ENCODE measurements at places on chromosomes 12 and 14. TPM values are rescaled to one million over a fixed set of nuclear protein-coding genes. Genes with fewer than 3 reads are reported as not detected.

- no peak for DNase-seq
- no peaks in the 10 kb centered on the region for H3K36me3 ChIP-seq
- H3K4me3 ChIP-seq: no peak overlapping the region
- no peaks in the 10 kb centered on the region for H3K27me3 ChIP-seq
- H3K4me1 ChIP-seq: peaks cover 22% of the 10 kb centered on the region
These were observed 65.8 kb downstream of the PITPNM2 start for GRCh38 chr12:123085066-123085465.

- no peak overlapping the region for H3K27ac ChIP-seq
- no peaks in the 10 kb centered on the region for H3K27me3 ChIP-seq
- peaks cover 7% of the 10 kb centered on the region for H3K4me1 ChIP-seq
- H3K36me3 ChIP-seq: no peaks in the 10 kb centered on the region
- no peak overlapping the region for H3K4me3 ChIP-seq
These were observed 29.9 kb upstream of the BCDIN3D start for GRCh38 chr12:49872781-49873181.

DNA sequence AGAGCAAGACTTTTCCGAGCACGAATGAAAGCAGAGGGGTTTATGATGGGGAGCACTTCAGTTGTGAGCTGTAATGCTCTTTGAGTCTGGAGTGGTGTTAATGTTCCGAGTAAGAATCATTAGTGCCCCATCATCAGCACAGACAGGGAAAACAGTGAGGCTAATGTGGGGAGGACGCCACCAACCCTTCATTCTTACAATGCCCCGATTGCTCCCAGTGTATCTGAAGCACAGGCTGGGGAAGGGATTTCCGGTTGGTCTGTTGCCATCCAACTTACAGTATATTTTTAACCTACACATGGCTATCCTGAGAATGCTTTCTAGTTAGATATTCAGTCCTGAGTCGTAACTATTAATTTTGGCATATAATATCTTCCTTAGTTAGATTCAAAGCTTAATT, 141.6 kb downstream of the APAF1 start:
- no peak overlapping the region for H3K27ac ChIP-seq
- H3K4me3 ChIP-seq: no peak overlapping the region
- H3K27me3 ChIP-seq: no peaks in the 10 kb centered on the region
- DNase-seq: no peak
- H3K4me1 ChIP-seq: no peaks in the 10 kb centered on the region
- no peaks in the 10 kb centered on the region for H3K36me3 ChIP-seq

DNA sequence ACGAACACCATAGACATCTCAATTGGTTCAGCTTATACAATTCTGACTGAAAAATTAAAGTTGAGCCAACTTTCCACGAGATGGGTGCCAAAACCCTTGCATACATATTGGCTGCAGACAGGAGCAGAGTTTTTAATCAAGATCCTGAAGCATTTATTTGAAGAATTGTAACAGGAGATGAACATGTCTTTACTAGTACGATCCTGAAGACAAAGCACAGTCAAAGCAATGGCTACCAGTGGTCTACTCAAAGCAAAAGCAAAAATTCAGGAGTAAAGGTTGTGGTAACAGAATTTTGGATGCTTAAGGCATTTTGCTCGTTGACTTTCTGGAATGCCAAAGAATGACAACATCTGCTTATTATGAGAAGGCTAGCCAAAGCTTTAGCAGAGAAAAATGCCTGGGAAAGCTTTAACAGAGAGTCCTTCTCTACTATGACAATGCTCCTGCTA, 20.7 kb downstream of the ZDHHC17 start:
- no peak overlapping the region for H3K4me3 ChIP-seq
- no peaks in the 10 kb centered on the region for H3K27me3 ChIP-seq
- DNase-seq: no peak
- H3K27ac ChIP-seq: peak overlapping the region; percentile 65
- H3K36me3 ChIP-seq: no peaks in the 10 kb centered on the region
- H3K4me1 ChIP-seq: peaks cover 58% of the 10 kb centered on the region

GRCh38 chr14:62301911-62302310, 539.7 kb downstream of the SNAPC1 start:
- no peak overlapping the region for H3K4me3 ChIP-seq
- H3K27me3 ChIP-seq: no peaks in the 10 kb centered on the region
- H3K36me3 ChIP-seq: no peaks in the 10 kb centered on the region
- H3K27ac ChIP-seq: no peak overlapping the region
- DNase-seq: no peak

- H3K27ac ChIP-seq: peak overlapping the region; percentile 83
- no peak overlapping the region for H3K4me3 ChIP-seq
- H3K36me3 ChIP-seq: no peaks in the 10 kb centered on the region
These were observed 12.6 kb upstream of the LGALS3 start for GRCh38 chr14:55116246-55117030.

GRCh38 chr12:112153181-112153892, 28.0 kb downstream of the TRAFD1 start:
- no peak overlapping the region for H3K4me3 ChIP-seq
- no peaks in the 10 kb centered on the region for H3K27me3 ChIP-seq
- H3K27ac ChIP-seq: no peak overlapping the region

DNA sequence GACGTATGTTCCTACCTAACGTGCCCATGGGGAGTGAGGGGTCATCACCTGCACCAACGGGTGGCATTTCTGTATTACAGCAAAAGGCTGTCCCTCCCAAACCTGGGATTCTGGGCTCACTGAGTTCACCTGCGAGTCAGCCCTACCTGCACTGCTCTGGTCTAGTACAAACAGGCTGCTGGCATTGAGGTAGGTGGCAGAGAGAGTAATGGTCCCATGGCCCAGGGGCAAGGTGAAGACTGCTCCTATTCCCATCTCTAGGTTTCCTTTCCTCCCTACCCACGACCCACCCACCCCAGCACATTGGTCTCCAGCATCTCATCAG, 421 bp downstream of the SUOX start:
- peak overlapping the region; percentile 76 for H3K4me3 ChIP-seq
- no peaks in the 10 kb centered on the region for H3K27me3 ChIP-seq
- H3K36me3 ChIP-seq: no peaks in the 10 kb centered on the region
- H3K4me1 ChIP-seq: peaks cover 14% of the 10 kb centered on the region

DNA sequence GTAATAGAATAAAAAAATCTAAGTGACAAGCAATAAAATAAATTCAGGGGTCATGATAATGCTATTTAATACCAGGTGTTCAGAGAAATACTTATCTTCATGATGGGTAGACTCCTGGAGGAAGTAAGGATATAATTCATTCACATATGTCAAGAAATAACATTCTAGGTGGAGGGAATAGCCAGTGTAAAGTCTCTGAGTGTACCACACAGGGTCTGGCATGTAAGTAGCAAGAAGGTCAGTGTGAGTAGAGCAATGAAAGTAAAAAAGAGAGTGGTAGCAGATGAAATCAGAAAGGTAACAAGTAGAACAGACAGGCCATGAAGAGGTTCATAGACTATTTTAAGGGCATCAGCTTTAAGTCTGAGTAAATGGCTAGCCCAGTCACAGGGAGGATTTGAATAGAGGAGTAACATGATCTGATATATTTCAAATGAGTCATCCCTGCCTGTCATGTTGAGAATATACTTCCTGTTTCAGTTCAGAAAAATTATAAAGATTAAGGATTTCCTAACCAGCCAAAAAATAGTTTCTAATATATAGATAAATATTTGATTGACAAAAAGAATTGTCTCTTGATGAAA, 519.9 kb downstream of the C12orf50 start:
- no peak for DNase-seq
- no peak overlapping the region for H3K27ac ChIP-seq
- no peaks in the 10 kb centered on the region for H3K27me3 ChIP-seq
- H3K4me3 ChIP-seq: no peak overlapping the region
- no peaks in the 10 kb centered on the region for H3K4me1 ChIP-seq
- H3K36me3 ChIP-seq: no peaks in the 10 kb centered on the region

DNA sequence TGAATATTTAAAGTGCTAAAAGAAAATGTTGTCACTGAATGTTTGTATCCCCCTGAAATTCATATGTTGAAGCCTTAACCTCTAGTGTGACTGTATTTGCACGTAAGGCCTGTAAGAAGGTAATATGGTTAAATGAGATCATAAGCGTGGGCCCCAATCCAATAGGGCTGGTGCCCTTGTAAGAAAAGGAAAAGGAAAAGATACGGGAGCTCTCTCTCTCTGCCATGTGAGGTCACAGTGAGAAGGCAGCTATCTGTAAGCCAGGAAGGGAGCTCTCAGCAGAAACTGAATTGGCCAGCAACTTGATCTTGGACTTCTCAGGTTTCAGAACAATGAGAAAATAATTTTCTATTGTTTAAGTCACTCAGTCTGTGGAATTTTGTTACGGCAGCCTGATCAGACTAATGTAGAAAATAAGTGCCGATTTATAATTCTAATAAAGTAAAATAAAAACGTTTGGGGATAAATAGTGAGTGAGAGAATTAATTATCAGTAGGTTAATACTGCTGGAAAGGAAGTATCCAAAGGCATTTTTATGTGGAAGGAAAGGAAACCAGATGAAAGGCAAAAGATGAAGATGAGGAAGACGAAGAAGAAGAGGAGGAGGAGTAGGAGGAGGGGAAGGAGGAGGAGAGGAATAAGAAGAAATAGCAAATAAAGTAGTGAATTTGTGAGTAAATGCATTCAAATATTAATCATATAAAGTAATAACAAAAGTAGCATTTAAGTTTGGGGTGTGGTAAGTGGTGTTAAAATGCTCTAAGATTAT, 188.5 kb upstream of the KRR1 start:
- no peaks in the 10 kb centered on the region for H3K36me3 ChIP-seq
- no peak for DNase-seq
- peak overlapping the region; percentile 69 for H3K27ac ChIP-seq
- H3K27me3 ChIP-seq: no peaks in the 10 kb centered on the region
- H3K4me1 ChIP-seq: peaks cover 18% of the 10 kb centered on the region
- no peak overlapping the region for H3K4me3 ChIP-seq

- peak; percentile 76 for DNase-seq
- H3K27me3 ChIP-seq: no peaks in the 10 kb centered on the region
- H3K4me1 ChIP-seq: peaks cover 26% of the 10 kb centered on the region
These were observed 88.5 kb upstream of the METAP2 start for GRCh38 chr12:95385246-95386035.

GRCh38 chr12:100539202-100539601, 34.3 kb upstream of the GAS2L3 start:
- H3K4me3 ChIP-seq: no peak overlapping the region
- H3K27ac ChIP-seq: no peak overlapping the region
- no peaks in the 10 kb centered on the region for H3K36me3 ChIP-seq
- no peak for DNase-seq
- no peaks in the 10 kb centered on the region for H3K27me3 ChIP-seq

GRCh38 chr12:12353807-12354206, 3.1 kb upstream of the BORCS5 start:
- H3K27ac ChIP-seq: no peak overlapping the region
- peaks cover 16% of the 10 kb centered on the region for H3K27me3 ChIP-seq
- H3K4me1 ChIP-seq: peaks cover 22% of the 10 kb centered on the region
- no peaks in the 10 kb centered on the region for H3K36me3 ChIP-seq
- no peak overlapping the region for H3K4me3 ChIP-seq

GRCh38 chr12:108333898-108334699, 5.0 kb downstream of the CMKLR1 start:
- H3K27ac ChIP-seq: peak overlapping the region; percentile 52
- H3K36me3 ChIP-seq: no peaks in the 10 kb centered on the region
- no peak for DNase-seq
- H3K27me3 ChIP-seq: no peaks in the 10 kb centered on the region
- peaks cover 5% of the 10 kb centered on the region for H3K4me1 ChIP-seq
- no peak overlapping the region for H3K4me3 ChIP-seq

DNA sequence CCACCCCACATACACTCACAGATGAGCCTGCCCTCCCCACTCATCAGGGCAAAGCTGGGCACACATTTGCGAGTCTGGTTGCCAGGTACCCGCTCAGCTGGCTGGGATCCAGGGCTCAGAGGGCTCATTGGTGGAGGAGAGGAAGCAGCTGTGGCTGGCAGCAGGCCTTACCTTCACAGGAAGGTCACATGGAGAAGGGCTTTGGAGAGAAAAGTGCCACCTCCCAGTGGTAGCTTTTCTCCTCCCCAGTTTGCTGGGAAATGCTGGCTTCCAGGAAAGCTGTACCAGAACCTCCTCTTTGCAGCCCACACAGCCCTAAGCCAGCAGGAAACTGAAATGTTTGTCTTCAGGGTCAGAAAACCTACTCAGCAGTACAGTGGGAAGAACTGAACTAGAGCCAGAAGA, 55.6 kb downstream of the LGMN start:
- no peaks in the 10 kb centered on the region for H3K27me3 ChIP-seq
- DNase-seq: no peak
- H3K4me3 ChIP-seq: no peak overlapping the region
- no peaks in the 10 kb centered on the region for H3K36me3 ChIP-seq
- H3K27ac ChIP-seq: no peak overlapping the region
- peaks cover 6% of the 10 kb centered on the region for H3K4me1 ChIP-seq

GRCh38 chr12:104452087-104452486, 4.7 kb upstream of the CHST11 start:
- no peak overlapping the region for H3K27ac ChIP-seq
- H3K27me3 ChIP-seq: peaks cover 5% of the 10 kb centered on the region
- no peak for DNase-seq
- H3K36me3 ChIP-seq: no peaks in the 10 kb centered on the region

- H3K4me3 ChIP-seq: no peak overlapping the region
- H3K4me1 ChIP-seq: no peaks in the 10 kb centered on the region
- no peaks in the 10 kb centered on the region for H3K36me3 ChIP-seq
- H3K27me3 ChIP-seq: no peaks in the 10 kb centered on the region
- DNase-seq: no peak
- H3K27ac ChIP-seq: no peak overlapping the region
These were observed 420.7 kb downstream of the ADAMTS20 start for GRCh38 chr12:43131301-43131700.

DNA sequence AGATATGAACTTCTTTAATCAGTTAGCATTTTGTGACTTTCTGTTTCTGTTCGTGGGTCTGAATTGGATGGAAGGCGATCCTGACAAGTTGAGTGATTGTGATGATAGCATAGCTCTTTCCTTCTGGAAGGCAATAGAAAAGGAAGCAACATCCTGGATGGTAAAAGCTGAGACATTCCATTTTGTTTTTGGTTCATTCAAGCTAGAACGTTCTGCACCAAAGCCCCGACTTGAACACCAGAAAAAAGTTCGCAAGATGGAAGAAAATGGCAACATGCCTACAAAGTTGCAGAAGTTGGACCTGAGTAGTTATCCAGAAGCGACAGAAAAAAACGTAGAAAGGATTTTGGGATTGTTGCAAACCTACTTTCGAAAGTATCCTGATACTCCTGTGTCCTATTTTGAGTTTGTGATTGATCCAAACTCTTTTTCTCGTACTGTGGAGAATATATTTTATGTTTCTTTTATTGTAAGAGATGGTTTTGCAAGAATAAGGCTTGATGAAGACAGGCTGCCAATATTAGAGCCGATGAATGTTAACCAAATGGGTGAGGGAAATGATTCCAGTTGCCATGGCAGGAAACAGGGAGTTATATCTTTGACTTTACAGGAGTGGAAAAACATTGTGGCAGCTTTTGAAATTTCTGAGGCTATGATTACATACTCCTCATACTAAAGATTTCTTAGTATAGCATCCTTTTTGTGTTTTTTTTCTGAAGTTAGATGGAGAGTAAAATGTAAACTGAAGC, 896 bp downstream of the EID3 start:
- H3K27ac ChIP-seq: peak overlapping the region; percentile 86
- H3K4me3 ChIP-seq: peak overlapping the region; percentile 52
- no peak for DNase-seq
- H3K4me1 ChIP-seq: peaks cover 56% of the 10 kb centered on the region
- no peaks in the 10 kb centered on the region for H3K27me3 ChIP-seq

Gene SERPINA9
- total RNA-seq: not detected

Gene VDR
- total RNA-seq: 3.2 TPM

Gene DIO3
- not detected for total RNA-seq

Gene SLC8B1
- total RNA-seq: 14.2 TPM

Gene INHBC
- not detected for total RNA-seq

Gene ISCU
- total RNA-seq: 262 TPM

Gene IFI27
- 140 TPM for total RNA-seq

Gene RD3L
- not detected for total RNA-seq

Gene NGB
- total RNA-seq: not detected

Gene TMEM120B
- total RNA-seq: 6.0 TPM
